NCI-H2171 (cell line): ENCODE measurements at places on chromosomes 1 and 21.

DNA sequence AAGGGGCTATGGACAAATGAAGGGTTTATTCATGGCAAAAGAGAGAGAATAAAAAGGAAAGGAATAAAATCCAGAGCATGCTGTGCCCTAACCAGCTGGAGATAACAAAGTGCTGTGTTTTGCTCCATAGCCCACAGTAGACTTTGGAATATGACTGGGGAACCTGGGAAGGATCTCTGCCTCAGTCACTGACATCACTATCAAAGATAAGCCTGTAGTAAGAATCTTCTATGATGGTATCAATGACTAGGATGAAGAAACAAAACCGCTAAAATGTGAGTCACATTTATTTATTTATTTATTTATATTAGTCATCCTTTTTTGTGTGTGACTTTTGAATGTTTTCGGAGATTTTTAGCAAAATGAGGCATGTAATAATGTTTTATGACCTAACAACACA, 56.3 kb downstream of the NVL start:
- no peak for DNase-seq

DNA sequence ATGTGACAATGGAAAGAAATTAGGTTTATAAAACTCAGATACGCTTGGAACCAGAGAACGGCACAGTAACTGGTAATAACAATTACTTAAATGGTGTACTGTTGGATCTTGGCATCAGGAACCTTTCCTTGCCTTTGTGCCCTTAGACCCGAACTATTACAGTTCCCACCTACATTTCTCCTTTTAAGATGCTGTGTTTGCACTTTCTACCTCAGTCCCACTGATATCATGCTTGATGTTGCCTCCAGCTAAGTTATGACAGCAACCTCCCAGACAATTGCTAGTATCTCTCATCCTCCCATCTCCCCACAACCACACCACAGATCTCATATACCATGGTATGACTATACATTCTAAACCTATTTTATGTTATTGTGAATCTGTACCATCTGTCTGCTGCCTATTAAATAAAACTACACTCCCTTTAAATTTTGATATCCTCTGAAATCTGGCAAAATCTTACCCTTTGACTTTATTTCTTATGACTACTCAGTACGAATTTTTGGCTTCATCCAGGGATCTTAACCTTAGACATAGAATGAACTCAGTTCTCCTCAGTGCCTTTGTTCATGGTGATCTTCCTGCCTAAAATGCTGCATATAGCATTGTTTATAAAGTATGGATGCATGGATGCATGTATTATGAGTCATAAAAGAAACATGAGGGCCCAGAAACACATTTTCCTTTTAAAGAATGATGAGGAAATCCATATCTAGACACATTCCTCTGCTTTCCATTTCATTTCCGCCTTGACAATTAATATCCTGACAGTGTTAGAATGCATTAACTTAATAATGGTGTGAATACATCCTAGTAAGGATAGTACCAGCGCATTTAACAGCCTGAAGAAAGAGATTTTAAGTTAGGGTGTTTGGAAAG, 64.1 kb downstream of the LRRC8D start:
- DNase-seq: no peak

- no peak for DNase-seq
These were observed 13.6 kb upstream of the PTPN7 start for GRCh38 chr1:202173993-202174392.

DNA sequence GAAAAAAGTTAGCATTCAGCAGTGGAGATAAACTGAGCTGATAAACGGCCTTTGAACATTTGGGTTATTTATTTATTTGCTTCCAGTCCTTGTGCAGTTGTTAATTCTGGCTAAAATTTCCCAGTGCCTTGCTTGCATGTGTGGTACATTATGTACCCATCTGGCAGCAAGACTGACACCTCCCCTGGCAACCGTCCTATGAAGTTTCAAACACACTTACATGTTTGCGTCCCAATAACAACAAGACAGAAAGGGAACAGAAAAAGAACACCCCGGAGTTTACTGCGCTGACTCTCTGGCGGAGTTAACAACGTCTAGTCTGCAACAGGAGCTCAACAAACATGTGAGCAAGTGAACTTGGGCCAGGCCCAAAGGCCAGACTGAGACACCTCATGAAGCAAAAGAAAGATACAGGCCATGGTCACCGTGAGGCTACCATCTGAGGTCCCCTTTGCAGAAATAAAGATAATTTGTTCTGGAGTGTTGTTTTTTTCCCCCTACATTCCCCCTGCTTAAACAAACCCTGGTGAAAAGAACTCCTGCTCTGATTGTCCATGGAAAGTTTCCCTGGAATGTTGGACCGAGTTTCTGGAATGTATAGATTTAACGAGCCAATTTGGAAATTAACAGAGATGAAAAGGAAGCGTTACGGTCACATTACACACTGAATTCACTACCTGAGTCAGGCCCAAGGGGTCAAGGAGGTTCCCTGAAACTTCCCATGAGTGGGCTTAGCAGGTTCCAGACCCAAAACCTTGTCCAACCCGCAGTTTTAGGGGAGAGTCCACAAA, 33.4 kb downstream of the TRABD2B start:
- DNase-seq: peak; percentile 3

GRCh38 chr21:24594082-24594481, 1013.2 kb downstream of the MRPL39 start:
- no peak for DNase-seq

DNA sequence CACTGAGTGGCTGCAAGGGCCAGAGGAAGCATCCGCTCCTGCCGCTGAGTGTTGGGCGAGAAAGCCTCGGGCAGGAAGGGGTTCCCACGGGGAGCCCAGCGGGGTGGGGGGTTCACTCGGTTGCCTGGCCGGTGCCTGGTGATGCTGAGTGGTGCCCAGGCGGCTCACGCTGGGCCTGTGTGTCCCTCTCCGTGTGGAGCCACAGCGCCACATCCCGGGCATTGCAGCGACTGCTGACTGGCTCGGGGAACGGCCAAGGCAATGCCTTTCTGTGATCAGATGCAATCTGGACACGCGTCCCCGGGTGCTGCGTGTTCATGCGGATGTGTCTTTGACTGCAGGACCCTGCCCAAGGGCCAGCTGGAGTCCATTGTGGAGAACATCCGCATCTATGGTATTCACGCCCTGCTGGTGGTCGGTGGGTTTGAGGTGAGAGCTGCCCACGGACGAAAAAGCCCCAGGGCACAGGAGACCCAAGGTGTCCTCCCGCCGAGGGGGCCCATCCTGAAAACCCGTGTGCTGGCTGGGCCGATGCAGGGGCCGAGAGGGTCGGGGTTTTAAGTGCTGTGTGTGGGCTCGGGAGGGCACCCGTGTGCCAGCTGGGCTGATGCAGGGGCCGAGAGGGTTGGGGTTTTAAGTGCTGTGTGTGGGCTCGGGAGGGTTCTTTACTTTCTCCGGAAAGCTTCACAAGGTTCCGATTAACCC, 16.4 kb downstream of the CFAP410 start:
- no peak for DNase-seq

- DNase-seq: no peak
These were observed 68.7 kb downstream of the DNTTIP2 start for GRCh38 chr1:93810316-93810715.

GRCh38 chr1:245678860-245679411, 524.2 kb downstream of the KIF26B start:
- DNase-seq: no peak

DNA sequence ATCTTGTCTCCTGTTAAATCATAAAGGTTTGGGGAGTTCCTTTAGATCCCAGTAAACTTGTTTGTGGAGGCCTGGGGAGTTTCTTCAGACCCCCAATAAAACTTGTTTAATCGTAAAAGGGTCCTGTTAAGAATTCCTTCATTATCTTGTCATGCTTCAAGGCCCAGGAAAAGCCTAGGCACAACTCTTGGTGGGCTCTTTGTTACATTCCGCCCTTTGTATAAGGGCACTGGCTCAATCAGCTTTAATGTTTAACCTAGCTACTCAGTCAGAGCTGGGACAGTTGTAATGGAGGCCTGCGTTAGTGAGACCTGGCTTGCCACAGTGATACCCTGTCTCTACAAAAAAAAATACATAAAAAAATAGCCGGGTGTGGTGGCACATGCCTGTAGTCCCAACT, 77.2 kb downstream of the MPZL1 start:
- no peak for DNase-seq
